Activated CD4-positive, alpha-beta T cell treated with anti-CD3 and anti-CD28 coated beads, Interleukin-2, amount 10 ng/mL, durations not matched to agents 7 days and 5 days (primary cell): ENCODE measurements at places on chromosomes 5 and 9. TPM values are rescaled to one million over a fixed set of nuclear protein-coding genes. Genes with fewer than 3 reads are reported as not detected.

GRCh38 chr9:76415731-76416130 lies 21.5 kb upstream of the RFK start:
- no peaks in the 10 kb centered on the region for H3K27me3 ChIP-seq
- peak overlapping the region; percentile 34 for H3K27ac ChIP-seq

DNA sequence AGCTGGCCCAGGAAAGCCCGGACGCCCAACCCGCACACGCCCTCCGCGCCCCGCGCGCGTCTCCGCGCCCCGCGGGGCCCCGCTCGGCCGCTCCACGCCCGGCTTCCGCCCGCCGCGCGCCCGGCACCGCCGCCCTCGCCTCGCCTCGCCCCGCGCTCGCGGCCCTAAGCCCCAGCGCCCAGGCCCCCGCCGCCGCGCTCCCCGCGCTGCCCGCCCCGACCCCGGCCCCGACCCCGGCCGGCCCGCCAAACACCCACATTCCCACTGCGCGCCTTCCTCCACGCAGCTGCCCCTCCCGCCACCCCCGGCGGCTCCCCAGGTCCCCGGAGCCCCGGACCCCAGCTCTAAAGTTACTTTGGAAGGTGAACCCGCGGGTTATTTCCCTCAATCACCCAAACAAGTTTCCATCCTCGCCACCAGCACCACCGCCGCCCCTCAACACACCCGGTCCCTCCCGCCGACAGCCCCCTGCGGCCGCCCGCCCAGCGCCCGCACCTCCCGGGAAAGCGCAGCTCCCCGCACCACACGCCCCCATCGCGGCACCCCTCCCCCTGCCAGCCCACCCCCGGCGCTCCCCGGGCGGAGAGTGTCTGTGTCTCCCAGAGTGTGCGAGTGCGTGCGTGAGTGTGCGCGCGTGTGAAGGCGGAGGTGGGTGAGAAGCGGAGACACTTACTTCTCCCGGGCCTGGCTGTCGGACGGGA lies 439 bp downstream of the SSBP2 start:
- peak overlapping the region; percentile 97 for H3K27ac ChIP-seq
- H3K4me1 ChIP-seq: peaks cover 42% of the 10 kb centered on the region
- H3K36me3 ChIP-seq: peaks cover 11% of the 10 kb centered on the region
- peak overlapping the region; percentile 90 for H3K4me3 ChIP-seq
- DNase-seq: peak; percentile 25

- peak within 1 kb of the TSS; percentile 94 for H3K27ac ChIP-seq
- H3K27me3 ChIP-seq: no peaks in the 10 kb centered on the region
- peaks cover 28% of the 10 kb centered on the region for H3K4me1 ChIP-seq
- DNase-seq: peak; percentile 97
- peaks cover 75% of the 10 kb centered on the region for H3K36me3 ChIP-seq
Observed at GRCh38 chr5:140700177-140701144, at the start of gene ZMAT2. TSS of gene ZMAT2 (plus strand) at chr5:140700447. CDS start at chr5:140700461, 14 bp downstream.

- H3K27me3 ChIP-seq: no peaks in the 10 kb centered on the region
- no peak for DNase-seq
- no peaks in the 10 kb centered on the region for H3K36me3 ChIP-seq
- no peaks in the 10 kb centered on the region for H3K4me1 ChIP-seq
- no peak overlapping the region for H3K4me3 ChIP-seq
Observed at GRCh38 chr9:116555556-116556155, 131.4 kb upstream of the TRIM32 start.

DNA sequence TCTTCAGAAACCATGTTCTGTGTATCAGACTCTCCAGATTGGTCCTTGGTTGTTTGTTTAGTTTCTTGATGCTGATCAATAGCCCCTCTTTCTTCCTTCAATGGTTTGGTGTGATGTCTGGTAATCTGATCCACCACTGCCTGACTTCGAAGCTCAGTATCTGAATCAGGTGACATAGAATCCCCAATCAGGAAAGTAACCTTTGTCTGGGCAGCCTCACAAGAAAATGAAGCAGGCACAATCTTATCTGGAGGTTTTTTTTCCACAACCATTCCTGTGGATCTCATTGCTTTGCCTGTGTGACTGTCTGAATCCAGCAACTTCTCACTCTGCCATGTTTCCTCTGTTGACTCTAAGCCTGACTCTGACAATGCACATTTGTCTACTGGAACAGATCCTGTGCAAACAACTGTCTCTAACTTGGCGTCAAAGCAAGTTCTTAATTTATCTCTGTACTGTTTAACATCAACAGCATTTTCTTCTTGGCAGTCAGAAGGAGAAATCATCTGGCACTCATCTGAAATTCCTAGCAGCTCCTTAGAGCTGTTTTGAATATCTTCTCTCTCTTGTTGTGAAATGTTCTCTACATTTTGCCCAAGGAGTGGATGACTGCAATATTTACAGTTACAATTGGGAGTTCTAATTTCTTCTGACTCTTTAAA lies 37.1 kb upstream of the RAPGEF6 start:
- no peaks in the 10 kb centered on the region for H3K27me3 ChIP-seq
- H3K36me3 ChIP-seq: peaks cover 77% of the 10 kb centered on the region
- peaks cover 35% of the 10 kb centered on the region for H3K4me1 ChIP-seq
- DNase-seq: no peak
- no peak overlapping the region for H3K4me3 ChIP-seq

GRCh38 chr9:137731947-137732813 lies 113.4 kb downstream of the EHMT1 start:
- peaks cover 79% of the 10 kb centered on the region for H3K36me3 ChIP-seq
- DNase-seq: no peak
- H3K4me1 ChIP-seq: peaks cover 3% of the 10 kb centered on the region
- H3K27ac ChIP-seq: no peak overlapping the region
- no peak overlapping the region for H3K4me3 ChIP-seq
- no peaks in the 10 kb centered on the region for H3K27me3 ChIP-seq

DNA sequence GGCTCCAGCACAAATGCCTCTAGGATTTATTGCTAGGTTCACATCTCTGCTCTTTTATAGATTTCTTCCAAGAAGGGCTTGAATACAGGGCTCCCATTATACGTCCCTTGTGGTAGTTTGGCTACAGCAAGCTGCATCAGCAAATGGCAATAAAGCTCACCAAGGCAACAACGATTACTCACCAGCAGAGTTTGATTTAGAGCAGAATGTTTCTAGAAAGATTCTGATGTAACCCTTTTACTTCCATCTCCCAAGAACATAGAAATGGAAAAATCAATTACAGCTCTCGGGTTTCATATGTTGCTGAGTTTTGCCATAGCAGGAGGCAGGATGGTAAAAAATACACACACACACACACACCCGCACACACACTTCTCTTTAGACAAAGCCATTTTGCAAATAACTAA lies 124.2 kb upstream of the TNPO1 start:
- DNase-seq: no peak
- H3K4me3 ChIP-seq: no peak overlapping the region
- H3K4me1 ChIP-seq: no peaks in the 10 kb centered on the region
- no peaks in the 10 kb centered on the region for H3K36me3 ChIP-seq
- peaks cover 34% of the 10 kb centered on the region for H3K27me3 ChIP-seq
- H3K27ac ChIP-seq: no peak overlapping the region

DNA sequence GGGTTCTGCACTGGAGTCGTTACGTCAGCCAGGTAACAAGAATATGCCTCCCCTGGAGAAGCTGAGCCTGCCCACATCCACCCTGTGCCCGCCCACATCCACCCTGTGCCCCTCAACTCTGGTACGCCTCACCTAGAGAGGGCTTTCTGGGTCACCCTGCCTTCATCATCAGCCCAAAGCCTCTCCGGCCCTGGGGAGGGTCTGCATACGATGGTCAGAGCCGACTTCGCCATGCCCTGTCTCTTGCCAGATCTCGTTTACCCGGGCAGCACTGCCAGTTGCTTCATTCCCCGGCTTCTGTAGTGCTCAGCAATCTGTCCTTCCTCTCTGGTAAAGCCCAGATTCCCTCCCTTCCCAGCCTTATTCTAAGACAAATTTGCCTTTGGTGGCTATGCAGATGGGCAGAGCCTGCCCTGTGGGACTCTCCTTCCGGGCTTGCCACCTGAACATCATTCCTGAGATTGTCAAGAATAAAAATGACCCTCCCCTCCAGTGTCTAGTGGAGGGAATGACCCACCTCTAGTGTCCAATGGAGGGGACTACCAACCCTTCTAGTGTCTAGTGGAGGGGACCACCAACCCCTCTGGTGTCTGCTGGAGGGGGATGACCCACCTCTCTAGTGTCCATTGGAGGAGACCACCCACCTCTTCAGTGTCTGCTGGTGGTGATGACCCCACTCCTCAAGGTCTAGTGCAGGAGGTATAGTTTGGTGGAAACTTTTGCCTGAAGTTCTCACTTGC lies 3.4 kb downstream of the PLEKHG4B start:
- H3K36me3 ChIP-seq: no peaks in the 10 kb centered on the region
- H3K4me1 ChIP-seq: peaks cover 3% of the 10 kb centered on the region
- H3K4me3 ChIP-seq: no peak overlapping the region
- H3K27ac ChIP-seq: no peak overlapping the region
- peaks cover 41% of the 10 kb centered on the region for H3K27me3 ChIP-seq
- DNase-seq: no peak

DNA sequence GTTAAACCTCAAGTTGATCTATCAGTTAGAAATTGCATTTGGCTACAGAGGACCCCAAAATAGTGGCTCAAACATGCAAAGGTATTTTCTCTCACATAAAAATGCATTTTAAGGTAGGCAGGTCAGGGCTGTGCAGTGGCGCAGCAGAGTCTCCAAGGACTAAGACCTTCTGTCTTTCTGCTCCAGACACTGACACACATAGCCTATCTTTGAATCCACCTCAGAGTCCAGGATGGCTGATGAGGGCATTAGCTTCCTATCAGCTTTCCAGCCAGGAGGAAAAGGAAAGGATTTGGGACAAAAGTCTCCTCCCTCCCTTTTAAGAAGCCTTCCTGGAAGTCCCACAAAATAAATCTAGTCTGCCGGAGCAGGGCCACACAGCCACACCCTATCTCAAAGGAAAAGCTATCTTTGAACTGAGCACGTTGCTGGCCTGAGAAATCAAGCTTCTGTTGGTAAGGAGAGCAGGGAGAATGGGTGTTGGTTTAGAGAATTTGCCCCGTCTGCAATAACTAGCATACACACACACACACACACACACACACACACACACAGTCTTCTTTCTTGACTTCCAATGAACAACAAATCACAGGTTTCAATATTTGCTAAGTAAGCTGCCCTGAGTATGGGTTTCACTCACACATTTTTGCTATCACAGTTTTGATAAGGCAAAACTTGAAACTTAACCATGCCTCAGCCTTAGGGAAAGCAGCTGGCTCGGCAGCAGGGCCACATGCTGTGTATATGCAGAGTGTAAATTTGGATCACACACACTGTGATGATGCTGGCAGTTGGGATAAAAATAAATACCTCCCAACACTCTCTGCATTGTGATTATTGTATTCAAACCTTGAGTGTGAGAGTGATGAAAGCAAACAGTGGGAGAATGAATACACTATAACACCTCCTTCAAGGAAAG lies 116.6 kb upstream of the MAP3K1 start:
- no peak for DNase-seq
- H3K27me3 ChIP-seq: no peaks in the 10 kb centered on the region
- no peak overlapping the region for H3K4me3 ChIP-seq
- peak overlapping the region; percentile 83 for H3K27ac ChIP-seq
- H3K36me3 ChIP-seq: peaks cover 19% of the 10 kb centered on the region
- peaks cover 74% of the 10 kb centered on the region for H3K4me1 ChIP-seq

- H3K27me3 ChIP-seq: no peaks in the 10 kb centered on the region
- no peak overlapping the region for H3K4me3 ChIP-seq
- no peaks in the 10 kb centered on the region for H3K4me1 ChIP-seq
- no peak overlapping the region for H3K27ac ChIP-seq
- no peaks in the 10 kb centered on the region for H3K36me3 ChIP-seq
Observed at GRCh38 chr9:25939126-25939525, 260.9 kb upstream of the TUSC1 start.

- H3K27me3 ChIP-seq: no peaks in the 10 kb centered on the region
- DNase-seq: no peak
- peaks cover 6% of the 10 kb centered on the region for H3K4me1 ChIP-seq
- no peak overlapping the region for H3K4me3 ChIP-seq
- no peaks in the 10 kb centered on the region for H3K36me3 ChIP-seq
Observed at GRCh38 chr9:38047301-38048251, 21.5 kb downstream of the SHB start.

GRCh38 chr9:121735065-121735792 lies 83.8 kb downstream of the DAB2IP start:
- H3K4me1 ChIP-seq: peaks cover 4% of the 10 kb centered on the region
- H3K36me3 ChIP-seq: no peaks in the 10 kb centered on the region
- peaks cover 44% of the 10 kb centered on the region for H3K27me3 ChIP-seq
- no peak overlapping the region for H3K4me3 ChIP-seq
- no peak for DNase-seq

GRCh38 chr5:39714036-39714698 lies 289.4 kb upstream of the DAB2 start:
- H3K27ac ChIP-seq: no peak overlapping the region
- no peaks in the 10 kb centered on the region for H3K36me3 ChIP-seq
- no peaks in the 10 kb centered on the region for H3K4me1 ChIP-seq
- no peak overlapping the region for H3K4me3 ChIP-seq
- H3K27me3 ChIP-seq: peaks cover 7% of the 10 kb centered on the region

GRCh38 chr5:91020065-91020800 lies 362.9 kb downstream of the ARRDC3 start:
- no peaks in the 10 kb centered on the region for H3K36me3 ChIP-seq
- no peaks in the 10 kb centered on the region for H3K4me1 ChIP-seq
- peaks cover 12% of the 10 kb centered on the region for H3K27me3 ChIP-seq
- DNase-seq: no peak

- H3K4me3 ChIP-seq: no peak overlapping the region
- H3K36me3 ChIP-seq: no peaks in the 10 kb centered on the region
- no peak overlapping the region for H3K27ac ChIP-seq
- no peak for DNase-seq
- H3K4me1 ChIP-seq: no peaks in the 10 kb centered on the region
Observed at GRCh38 chr5:62684310-62684709, 105.7 kb downstream of the LRRC70 start.

DNA sequence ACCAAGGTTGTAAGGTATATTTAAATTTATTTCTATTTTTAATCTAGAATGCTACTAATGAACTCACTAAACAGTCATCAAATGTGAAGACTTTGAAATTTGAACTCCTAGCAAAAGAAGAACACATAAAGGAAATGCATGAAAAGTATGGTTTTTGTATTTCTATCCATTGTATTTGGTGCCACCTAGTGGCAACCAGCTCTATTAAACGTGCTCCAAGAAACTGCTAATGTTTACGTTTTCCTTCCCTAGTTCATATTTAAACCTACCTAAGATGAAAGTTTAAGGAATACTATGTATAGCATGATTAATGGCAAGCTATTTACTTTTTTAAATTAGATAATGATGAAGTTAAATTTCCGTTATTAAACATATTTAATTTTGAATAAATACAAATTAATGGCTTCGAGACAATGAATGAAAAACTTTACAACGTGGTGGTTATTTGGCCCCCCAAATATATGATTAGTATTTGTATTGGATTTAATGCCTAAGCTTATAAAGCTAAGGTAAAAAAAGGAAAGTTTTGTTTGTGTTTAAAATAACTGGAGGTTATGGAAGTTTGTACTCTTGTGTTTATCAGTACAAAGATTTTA lies 115.9 kb upstream of the SH3GL2 start:
- no peaks in the 10 kb centered on the region for H3K36me3 ChIP-seq
- peak; percentile 41 for DNase-seq
- no peaks in the 10 kb centered on the region for H3K4me1 ChIP-seq
- no peaks in the 10 kb centered on the region for H3K27me3 ChIP-seq

GRCh38 chr5:73302797-73303147 lies 129.8 kb downstream of the TMEM174 start:
- peaks cover 2% of the 10 kb centered on the region for H3K36me3 ChIP-seq
- H3K27ac ChIP-seq: peak overlapping the region; percentile 74
- peaks cover 91% of the 10 kb centered on the region for H3K27me3 ChIP-seq
- no peak for DNase-seq
- H3K4me3 ChIP-seq: no peak overlapping the region
- H3K4me1 ChIP-seq: peaks cover 8% of the 10 kb centered on the region

The OCLN gene
- total RNA-seq: 4.6 TPM

The MTX3 gene
- total RNA-seq: 15.5 TPM

The ANKRD18A gene
- 1.9 TPM for total RNA-seq

The PFN3 gene
- not detected for total RNA-seq

The IL6ST gene
- 117 TPM for total RNA-seq

The ANKRD55 gene
- 11.9 TPM for total RNA-seq

The PCDHB7 gene
- not detected for total RNA-seq

The TUBB4B gene
- 355 TPM for total RNA-seq

The PCDHA12 gene
- not detected for total RNA-seq
